ENCODE measurements at places on chromosomes 7 and 10.

GRCh38 chr10:60607372-60607771 is 170.9 kb upstream of the CDK1 start:
- DNase-seq: no peak

GRCh38 chr7:26199301-26200037 is 1.1 kb downstream of the HNRNPA2B1 start:
- peak; percentile 80 for DNase-seq

DNA sequence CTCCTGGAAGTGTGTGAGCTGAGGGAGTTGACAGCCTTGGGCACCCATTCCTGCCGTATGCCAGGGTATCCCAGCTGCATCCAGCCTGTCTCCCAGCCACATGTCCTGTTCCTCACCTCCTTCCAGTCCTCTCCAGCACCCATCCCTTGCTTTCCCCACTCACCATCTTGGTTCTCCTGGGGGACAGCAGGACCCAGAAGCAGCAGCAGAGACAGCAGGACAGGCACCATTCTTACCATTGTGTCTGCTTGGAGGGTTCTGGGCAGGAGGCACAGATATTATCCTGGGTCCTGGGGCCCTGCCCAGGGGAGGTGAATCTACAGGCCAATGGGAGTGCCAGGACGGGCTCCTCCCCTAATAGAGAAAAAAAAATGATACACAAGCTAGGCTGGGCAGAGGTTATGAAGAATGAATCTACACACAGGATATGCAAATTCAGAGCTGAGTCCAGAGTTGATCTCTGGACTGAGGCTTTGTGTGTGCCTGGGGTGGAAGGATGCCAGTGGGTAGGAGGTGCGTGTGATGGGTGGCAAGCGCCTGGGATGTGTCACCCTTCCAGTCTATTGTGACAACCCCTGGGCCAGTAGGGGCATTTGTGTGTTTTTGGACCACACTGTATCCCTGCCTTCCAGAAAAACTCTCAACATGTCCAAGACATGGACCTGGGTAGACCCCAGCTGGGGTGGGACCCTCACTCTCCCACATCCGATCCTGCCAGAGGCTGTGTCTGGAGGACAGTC is at the start of gene AZGP1:
TSS of gene AZGP1 (minus strand) at position 250 of the 740 bp plus-strand sequence. CDS start at position 239, 11 bp downstream.
- DNase-seq: peak; percentile 71

DNA sequence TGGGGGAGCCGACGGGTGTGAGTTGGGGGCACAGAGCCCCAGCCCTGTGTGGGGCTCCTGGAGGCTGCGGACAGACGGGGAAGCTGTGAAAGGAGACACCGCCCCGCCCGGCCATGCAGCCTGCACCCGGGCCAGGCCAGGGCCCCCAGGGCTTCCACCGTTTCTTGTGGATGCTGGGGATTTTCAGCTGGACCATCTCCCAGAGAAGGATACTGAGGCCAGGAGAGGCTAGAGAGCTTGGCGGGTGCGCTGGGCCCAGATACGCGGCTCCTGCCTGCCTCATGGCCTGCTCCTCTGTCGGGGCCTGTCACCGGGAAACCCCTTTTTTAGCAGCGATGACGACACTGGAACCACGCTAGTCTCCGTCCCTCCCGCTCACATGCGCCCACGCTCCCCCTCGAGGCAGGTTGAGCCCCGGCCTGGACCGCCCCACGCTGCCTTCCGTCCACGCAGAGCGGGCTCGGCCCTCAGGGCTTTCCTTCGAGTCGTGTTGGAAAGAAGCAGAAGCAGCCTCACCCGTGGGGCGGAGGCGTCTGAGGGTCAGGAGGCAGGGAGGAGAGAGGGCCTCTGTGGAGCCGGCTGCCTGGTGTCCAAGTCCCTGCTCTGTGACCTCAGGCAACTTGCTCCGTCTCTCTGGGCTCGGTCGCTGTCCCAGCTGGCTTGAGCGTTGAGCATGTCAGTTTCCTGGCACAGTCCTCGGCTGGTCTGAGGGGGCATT is 11.7 kb downstream of the TMEM184A start:
- DNase-seq: no peak

DNA sequence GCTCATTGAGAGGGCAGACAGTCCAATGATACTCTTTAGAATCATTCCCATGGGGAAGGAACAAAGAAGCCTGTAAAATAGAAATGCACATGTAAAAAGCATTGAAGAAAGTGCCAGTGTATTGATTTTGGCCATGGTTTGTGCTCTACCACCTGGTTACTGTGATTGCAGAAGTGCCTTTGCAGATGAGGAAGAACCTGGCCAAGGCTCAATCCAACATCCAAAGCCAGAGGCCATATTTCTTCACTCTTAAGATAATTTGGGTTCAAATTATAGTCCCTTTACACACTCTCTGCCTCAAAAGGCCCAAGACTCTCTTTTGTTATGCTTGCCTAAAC is 122.1 kb downstream of the EGFR start:
- no peak for DNase-seq

- DNase-seq: no peak
These were observed 22.2 kb upstream of the SRGN start for GRCh38 chr10:69065406-69066361.

All from hematopoietic multipotent progenitor cell treated with erythropoietin and hydrocortisone succinate and interleukin-3 and kit ligand, for 8 days (in vitro differentiated cells).